ENCODE measurements at places on chromosomes 2 and 18.
A peak's percentile ranks its signal among the peaks of the same experiment; 100 is the strongest.

DNA sequence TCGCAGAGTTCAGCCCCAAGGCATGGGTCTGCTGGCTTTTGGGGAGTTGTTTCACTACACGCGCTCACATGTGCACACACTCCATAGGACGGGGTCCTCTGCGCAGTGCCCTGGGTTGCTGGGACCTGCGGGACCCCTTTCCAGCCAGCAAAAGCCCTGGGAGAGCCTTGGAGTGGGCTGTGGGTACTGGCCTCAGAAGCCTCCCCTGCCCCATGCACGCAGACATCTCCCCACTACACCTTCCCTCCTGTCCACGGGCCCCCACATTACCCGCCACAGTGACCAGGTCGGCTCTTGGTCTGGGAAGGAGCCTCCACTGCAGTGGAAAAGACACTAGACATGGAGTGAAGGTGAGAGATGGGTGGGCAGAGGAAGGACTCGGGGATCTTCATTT is 48.5 kb downstream of the FAM168B start:
- DNase-seq = no peak

DNA sequence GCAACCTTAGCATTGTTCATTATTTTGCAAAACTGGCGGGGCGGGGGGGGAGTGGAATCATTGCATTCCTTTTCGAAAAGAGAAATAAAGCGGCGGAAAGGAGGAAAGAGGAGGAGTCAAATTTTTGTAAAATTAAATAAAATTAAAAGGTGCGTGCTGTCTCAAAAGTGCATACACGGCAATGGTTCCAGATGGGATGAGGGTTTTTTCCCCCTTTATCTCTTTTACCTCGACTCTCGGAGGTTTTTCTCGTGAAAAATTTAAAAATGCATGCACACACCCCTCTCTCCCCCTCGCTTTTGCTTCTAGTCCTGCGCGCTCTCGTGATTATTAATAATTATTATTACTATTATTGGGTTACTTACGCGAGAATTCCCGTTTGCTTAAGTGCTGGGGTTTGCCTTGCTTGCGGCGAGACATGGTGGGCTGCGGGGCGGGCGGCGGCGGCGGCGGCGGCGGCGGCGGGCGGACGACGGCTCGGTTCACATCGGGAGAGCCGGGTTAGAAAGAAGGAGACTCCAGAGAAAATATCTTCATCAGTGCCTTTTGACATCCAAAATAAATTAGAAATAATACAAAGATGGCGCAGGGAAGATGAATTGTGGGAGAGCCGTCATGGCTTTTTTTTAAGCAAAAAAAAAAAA is 481 bp downstream of the BCL11A start:
- no peak for DNase-seq

DNA sequence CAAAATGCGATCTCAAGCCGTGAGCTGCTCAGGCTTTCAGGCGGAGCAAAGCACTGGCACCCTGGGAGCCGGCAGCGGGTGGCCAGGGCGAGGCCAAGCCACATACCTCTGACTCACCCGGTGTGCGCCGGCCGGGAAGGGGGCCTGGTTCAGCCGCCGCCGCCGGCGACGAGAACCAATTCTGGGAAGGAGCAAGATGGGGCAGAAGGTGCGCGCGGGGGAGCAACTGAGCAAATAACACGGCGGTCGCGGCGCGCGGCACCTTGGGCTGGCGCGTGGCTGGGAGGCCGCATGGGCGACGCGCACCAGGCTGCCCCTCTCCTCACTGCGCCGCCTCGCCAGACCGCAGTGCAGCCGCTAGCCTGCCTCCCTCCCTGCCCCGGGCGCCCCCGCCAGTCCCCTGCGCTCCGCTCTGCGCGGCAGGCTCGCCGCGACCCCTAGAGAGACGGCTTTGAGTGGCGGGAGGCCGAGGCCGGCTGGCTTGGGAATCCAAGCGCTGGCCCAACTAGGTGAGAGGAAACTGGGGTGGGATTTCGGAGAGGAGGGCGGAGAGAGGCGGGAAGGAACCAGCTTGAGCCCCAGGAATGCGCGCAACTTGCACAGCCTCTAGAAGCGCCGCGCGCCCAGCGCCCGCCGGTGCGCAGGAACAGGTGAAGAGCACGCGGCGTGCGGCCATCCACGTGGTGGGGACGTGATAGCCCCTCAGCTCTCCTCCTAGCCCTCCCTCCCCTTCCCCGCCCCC is 3.2 kb downstream of the NRP2 start:
- peak; percentile 18 for DNase-seq

GRCh38 chr2:25309402-25309801 is 32.3 kb downstream of the DNMT3A start:
- DNase-seq = peak; percentile 71

DNA sequence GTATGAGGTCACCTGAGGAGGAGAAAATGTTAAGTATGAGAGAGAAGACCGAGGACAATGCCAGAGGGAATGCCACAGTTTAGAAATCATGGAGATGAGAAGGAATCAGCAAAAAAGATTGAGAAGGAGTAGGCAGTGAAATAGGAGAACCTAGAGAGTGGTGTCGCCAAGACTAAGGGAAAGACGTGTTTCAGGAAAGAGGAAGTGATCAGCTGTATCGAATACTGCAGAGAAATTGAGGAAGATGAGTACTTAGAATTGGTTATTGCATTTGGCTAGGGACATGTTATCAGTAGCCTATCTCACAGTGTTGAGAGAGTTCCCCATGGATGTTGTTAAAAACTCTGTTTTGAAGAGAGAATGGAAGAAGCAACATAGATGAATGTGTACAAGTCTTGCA is 112.3 kb downstream of the GALNT1 start:
- DNase-seq = no peak

DNA sequence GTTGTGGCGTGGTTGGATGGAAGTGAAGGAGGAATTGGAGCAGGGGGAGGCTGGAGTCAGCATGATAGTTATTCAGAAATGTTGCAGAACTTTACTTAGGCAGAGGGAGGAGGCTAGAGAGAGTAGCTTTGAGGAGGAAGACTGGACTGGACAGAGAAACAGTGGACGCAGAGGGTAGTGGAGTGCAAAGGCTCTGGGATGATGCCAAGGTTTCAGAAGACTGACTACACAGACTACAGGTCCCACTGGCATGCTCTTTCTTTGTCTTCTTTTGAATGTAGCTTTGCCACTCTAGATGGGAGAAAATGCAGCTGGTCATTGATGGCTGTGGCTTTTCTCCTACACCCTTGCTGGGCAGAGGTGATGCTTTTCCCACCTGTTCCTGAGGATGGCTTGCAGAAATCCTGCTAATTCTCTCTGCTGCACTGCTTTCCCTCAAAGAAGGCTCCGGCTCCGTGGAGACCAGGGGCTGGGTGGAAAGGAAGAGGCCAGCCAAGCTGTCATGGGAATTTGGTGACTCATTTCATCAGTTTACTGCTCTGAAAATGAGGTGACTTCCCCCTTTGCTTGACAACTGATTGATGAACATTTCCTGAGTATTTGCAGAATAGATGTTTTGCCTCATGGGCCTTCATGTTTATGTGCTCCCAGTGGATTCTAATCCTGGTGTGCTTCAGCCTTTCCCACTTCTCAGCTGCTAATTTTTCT is 42.4 kb downstream of the MEIS1 start:
- no peak for DNase-seq

DNA sequence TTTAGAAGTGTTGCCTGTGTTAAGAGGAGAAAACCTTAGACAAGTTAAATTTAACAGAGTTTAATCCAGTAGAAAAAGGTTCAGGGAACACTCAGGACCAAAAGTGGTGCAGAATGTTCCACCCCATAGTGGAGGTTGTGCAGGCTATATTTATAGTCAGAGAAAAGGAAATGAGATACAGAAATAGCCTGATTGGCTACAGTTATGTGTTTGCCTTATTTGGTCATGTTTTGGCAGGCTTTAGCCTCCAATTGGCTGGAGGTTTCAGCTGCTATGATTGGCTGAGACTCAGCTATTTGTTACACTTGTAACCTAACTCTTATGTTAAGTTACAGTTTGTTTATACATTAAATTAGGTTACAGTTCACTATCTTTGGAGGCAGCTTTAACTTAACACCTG is 4.2 kb downstream of the STAMBP start:
- DNase-seq = no peak

Measured in activated T-cell treated with anti-CD3 and anti-CD28 coated beads, Interleukin-2, amount 50 U/mL, for 72 hours (primary cell).